ENCODE measurements at places on chromosomes 2 and 18.

- DNase-seq: no peak
Observed at GRCh38 chr2:104434966-104435365, 418.9 kb upstream of the POU3F3 start.

DNA sequence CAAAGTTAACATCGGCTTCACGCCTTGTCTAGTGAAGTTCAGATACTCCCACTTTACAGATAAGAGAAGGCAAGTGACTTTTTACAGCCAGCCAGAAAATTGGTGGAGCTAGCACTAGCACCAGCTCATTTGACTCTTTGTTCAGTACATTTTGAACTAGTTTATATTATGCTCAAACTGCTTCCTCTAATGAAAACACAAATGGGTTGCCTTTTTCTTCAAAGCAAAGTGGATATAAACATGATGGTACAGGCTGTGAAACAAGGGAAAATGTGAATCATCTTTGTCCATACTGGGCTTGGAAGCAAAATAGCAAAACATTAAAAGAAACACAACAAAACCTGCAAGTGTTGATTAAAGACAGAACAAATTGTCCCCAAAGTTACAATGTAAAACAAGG, 99.6 kb upstream of the LHCGR start:
- DNase-seq: no peak

DNA sequence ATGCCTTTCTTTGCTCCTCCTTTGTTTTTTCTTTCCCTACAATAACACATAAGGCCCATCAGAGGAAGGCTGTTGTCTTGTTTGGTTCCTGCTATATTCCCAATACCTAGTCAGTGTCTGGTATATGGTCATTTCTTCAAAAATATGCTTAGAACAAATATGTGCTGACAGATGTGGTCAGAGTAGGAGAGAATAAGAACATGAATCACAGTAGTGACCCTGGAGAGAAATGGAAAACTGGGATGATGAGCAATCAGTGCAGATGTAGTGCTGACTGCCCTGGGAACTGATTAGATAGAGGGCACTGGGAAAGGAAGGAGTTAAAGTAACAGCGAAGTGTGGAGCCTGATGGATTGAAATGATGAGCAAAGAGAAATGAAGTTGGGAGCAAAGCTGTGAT, 189.4 kb upstream of the LHCGR start:
- no peak for DNase-seq

DNA sequence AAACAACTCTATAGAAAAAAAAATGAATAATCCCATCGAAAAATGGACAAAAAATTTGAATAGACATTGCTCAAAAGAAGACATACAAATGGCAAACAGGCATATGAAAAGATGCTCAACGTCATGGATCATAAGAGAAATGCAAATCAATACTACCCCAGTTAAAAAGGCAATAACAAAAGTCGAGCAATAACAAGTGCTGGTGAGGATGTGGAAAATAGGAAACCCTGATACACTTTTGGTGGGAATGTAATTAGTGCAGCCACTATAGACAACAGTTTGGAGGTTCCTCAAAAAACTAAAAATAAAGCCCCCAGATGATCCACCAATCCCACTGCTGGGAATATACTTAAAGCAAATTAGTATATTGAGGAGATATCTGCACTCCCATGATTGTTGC, 701.5 kb downstream of the NUP35 start:
- no peak for DNase-seq

- no peak for DNase-seq
Observed at GRCh38 chr2:56357655-56358295, 174.0 kb downstream of the CCDC85A start.

DNA sequence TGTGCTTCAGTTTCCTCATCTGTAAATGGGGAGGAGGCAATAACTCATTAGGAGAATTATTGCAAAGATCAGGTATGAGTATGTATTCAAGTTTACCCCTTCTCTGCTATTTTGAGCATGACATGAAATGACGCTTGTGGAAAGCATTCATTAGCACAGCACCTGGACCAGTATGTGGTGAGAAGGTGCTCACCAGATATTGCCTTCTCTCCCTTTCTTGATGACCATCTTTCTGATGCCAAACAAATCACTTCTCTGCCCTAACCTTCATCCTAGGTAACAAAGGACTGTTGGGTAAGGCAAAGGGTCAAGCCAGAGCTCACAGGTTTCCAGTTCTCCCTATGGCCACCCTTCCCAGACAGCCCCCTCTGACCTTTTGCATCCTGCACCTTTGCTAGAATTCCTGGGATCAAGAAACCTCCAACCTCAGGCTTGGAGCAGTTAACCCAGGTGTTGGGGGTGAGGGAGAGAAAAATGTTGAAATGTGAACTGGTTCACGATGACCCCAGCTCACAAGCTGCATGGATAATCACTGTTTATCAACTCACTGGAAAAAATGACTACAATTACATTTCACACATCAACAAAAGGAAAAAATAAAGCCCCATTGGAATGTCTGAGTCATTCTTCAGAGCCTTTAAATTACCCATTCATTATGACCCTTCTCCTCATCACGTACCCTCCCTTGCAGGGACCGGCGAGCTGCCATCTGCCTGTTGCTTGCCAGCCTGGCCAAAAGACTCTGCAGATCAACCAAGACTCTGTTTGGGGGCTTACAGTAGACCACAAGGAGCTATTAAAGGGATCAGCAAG, 41.6 kb downstream of the LBH start:
- DNase-seq: peak; percentile 73

- no peak for DNase-seq
Observed at GRCh38 chr2:186691900-186692299, 2.0 kb upstream of the FAM171B start.

- no peak for DNase-seq
Observed at GRCh38 chr2:149577269-149577668, 10.3 kb downstream of the MMADHC start.

DNA sequence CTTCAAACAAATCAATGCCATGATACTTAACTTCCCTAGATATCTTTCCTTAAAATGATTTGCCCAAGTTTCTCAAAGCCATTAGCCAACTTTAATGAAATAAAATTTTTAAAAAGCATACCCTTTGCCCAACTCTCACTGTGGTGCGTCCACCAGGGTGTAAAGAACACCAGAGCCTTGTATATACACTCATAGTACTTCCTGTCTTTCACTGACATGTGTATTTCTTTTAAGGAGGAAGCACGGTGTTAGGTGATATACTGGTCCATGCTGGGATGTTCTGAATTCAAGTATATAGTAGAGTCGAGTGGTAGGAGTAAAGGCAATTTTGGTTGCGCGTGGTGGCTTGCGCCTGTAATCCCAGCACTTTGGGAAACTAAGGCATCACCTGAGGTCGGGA, 22.7 kb downstream of the AAK1 start:
- no peak for DNase-seq

GRCh38 chr18:3472681-3473544, 22.9 kb downstream of the TGIF1 start:
- peak; percentile 21 for DNase-seq

Data from activated CD8-positive, alpha-beta T cell treated with anti-CD3 and anti-CD28 coated beads for 36 hours (primary cell).